Activated CD4-positive, alpha-beta T cell treated with anti-CD3 and anti-CD28 coated beads, Interleukin-2, amount 50 U/mL, for 1 hour (primary cell): ENCODE measurements at places on chromosomes 1 and 21.
A peak's percentile ranks its signal among the peaks of the same experiment; 100 is the strongest.

GRCh38 chr1:27049607-27050006 lies 37.0 kb upstream of the TENT5B start:
- DNase-seq: no peak

DNA sequence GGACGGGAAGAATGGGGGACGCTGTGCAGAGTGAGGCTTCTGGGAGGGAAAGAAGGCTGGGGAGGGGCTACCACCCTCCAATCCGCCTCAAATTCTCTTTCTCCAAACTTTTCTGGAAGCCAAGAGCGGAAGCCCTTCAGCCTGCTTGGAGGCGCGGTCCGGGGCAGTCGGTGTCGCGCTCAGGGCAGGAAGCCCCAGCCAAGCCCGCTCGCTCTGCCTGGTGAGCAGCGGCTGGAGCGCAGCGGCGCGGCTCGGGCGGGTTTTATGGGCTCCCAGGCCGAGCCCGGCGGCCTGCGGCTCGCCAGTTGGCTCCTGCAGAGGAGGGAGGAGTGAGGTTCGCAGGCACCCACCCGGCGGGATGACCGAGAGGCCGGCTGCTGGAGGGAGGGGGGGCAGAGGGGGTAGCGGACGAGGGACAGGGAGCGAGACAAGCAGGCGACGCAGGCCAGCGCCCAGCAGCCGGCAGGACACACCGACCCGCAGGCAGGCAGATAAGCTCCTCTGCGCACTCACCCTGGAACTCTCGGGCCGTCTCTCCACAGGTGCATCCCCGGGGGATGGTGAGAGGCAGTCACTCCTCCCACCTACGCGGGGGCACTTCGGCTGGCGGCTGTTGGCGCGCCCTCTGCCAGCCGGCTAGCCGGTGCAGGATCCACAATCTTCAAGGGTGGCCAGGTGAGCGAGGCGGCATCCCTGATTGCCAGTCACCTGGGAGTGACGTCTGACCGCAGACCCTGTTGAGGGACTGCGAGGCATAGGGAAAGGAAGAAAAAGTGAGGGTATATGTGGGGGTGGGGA lies at the start of gene AVPR1B:
Gene AVPR1B, minus strand, starts transcription at position 238 of the 798 bp plus-strand sequence. CDS start 498 bp downstream, outside the sequence.
- no peak for DNase-seq

- DNase-seq: peak; percentile 70
Observed at GRCh38 chr1:87131809-87132283, 196.8 kb upstream of the LMO4 start.

DNA sequence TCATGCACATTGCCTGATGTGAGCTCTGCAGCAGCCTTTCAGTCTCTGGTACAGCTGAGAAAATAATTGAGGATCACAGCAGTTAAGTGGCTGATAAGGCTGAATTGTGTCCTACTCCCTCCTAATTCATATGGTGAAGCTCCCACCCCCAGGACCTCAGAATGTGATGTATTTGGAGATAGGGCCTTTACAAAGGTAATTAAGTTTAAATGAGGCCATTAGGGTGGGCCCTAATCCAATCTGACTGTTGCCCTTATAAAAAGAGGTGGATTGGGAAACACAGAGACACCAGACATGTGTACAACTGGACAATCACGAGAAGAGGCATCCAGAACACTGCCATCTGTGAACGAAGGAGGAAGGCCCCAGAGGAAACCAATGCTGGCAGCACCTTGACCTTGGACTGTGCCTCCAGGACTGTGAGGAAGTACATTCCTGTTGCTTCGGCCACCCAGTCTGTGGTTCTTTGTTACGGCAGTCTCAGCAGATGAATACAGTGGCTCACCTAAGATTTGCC lies 148.1 kb downstream of the TRABD2B start:
- no peak for DNase-seq

GRCh38 chr1:159077120-159077961 lies 775 bp upstream of the AIM2 start:
- DNase-seq: peak; percentile 83

GRCh38 chr1:22773981-22774832 lies 63.6 kb downstream of the EPHB2 start:
- DNase-seq: no peak

- no peak for DNase-seq
Observed at GRCh38 chr1:243253211-243253925, 1.7 kb downstream of the CEP170 start.

- no peak for DNase-seq
Observed at GRCh38 chr1:63261736-63262458, 60.5 kb upstream of the FOXD3 start.

GRCh38 chr21:21412096-21412495 lies 413.9 kb downstream of the NCAM2 start:
- DNase-seq: no peak

DNA sequence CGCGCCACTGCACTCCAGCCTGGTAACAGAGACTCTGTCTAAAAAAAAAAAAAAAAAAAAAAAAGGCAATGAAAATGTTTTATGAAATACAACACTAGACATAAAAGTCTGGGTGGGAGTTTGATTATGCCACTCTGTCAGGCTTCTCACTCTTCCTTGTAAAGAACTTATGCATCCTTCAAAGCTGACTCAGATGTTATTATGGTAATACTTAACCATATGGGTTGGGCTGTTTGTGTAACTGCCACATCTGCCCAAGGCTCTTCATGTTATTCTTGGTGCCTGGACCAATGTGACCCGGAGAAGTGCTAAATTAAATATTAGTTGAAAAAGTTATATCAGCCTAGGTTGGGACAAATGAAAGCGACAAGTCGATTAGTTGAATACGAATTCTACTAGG lies 23.8 kb downstream of the FAM89A start:
- no peak for DNase-seq

GRCh38 chr1:175089136-175089718 lies 21.6 kb downstream of the TNN start:
- no peak for DNase-seq

DNA sequence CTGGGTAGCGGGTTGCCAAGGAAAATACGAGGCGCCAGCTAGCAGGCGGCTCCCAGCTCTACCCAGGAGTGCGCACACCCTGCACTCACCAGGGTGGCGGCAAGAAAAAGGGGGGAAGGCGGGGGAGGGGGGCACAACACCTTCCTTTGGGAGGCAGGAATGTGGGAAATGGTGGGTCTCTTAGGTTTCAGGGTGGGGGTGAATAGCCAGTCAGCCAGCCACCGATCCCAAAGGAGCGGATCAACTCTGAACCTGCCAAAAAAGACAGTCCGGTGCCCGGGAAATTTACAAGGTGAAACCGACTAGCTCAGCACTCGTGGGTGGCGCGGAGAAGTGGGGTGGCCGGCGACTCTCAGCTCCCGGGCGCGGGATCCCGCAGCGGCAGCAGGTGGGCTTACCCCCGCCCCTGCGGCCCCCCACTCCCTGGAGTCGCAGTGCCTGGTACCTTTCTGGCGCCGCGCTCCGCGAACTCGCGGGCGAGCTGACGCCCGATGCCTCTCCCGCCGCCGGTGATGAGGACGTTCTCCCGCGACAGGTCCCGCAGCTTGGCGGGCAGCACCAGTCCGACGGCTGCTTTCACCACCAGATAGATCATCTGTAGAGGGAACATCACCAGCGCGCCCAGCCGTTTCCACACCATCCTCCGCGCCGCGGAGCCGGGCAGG lies 1.2 kb downstream of the DHRS3 start:
- peak; percentile 20 for DNase-seq

GRCh38 chr1:106747232-106747631 lies 309.2 kb upstream of the PRMT6 start:
- DNase-seq: no peak

DNA sequence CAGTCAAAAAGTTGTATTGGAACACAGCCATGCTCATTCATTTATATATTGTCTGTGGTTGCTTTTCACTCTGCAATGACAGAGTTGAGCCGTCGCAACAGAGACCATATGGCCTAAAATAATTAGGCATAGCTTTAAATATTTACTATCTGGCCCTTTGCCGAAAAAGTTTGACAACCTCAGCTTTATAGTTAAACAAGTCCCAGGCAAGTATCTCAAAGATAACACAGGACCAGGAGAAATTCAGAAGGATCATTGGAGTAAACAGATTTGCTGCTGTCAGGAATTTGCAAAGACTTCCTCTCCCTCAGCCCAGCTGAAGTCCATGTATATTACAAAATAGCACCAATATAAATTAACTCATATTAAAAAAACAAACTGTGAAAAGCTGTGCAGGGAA lies 34.4 kb downstream of the NID1 start:
- no peak for DNase-seq

GRCh38 chr1:156910309-156910782 lies 10.1 kb upstream of the LRRC71 start:
- peak; percentile 51 for DNase-seq

DNA sequence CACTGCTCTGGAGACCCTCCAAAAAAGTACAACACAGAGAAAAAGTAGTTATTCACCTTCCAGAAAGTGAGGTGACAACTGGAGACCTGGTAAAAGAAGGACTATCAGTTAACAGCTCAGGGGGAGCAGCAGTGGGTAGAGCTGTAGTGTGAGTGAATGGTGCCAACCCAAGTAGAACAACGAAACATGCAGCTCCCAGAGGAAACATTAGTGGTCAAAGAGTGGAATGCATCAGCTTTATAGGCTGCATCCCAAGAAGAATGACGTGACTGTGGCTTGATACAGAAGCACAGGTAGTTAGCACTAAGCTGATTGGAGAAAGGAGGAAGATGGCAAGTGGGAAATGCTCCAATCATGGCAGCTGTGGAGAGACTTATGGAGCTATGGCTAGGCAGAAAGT lies 275.7 kb upstream of the CAMK1G start:
- no peak for DNase-seq

DNA sequence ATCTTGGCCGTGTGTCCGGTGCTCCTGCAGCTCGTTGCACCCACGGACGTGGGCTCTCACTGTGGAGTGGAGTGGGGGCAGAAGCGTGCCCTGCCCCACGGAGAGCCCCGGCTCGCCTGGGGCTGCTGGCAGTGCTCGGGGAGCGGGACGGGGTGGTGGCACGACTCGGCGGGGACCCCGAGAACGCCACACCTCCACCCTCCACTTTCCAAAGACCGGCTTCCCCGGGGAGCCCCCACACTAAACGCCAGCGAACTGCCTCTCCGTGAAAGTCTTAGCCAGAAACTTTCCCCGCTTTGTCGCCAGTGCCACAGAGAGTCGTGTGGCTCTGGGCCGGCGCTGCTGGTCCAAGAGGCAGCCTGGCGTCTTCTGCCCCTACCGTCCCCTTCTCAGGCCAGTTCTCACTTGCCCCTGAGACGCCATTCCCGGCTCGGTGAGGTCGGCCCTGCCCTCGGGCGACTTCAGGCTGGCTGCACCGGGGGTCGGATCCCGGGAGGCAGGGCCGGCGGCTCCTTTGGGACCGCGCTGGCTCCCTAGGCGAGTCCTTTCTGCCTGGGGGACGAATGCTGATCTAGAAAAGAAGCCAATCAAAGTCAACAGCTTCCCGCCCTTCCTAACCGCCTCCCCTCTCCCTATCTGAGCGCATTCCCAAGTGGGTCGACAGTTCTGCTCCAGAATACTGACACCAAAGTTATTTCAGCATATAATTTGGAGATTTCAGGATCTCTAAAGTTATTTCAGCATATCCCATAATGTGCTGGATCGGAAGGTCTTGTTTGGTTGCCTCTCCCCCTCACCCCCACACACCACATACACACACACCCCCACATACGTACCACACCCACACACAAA lies 2.6 kb upstream of the SAMD13 start:
- peak; percentile 11 for DNase-seq

DNA sequence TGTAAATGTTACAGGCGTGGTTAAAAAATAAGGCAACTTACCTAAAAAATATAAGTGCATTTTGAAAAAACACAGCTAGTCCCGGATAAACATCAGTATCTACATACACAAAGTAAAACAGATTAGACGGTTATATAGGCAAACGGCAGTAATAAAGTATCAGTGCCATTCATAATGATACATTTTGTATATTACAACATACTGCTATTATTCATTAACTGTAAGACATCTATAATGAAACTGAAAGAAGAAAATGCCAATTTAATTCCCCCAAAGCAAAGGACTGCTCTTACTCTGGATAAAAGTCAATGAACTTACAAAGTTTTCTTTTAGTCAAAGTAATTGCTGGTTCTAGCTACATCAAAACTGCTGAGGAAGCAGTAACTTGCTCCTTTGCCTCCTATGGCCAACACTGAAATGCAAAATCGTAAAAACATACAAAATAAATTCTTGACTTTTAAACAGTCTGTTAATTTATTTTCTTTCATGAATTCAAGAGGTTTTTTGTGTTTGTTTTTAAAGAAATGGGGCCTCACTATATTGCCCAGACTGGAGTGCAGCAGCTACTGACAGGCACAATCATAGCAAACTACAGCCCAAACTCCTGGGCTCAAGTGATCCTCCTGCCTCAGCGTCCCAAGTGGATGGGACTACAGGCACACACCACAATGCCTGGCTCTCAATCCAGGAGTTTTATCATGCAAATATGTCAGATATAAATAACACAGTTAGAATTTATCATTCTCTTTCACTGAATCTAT lies 23.9 kb downstream of the TMEM50B start:
- DNase-seq: no peak

DNA sequence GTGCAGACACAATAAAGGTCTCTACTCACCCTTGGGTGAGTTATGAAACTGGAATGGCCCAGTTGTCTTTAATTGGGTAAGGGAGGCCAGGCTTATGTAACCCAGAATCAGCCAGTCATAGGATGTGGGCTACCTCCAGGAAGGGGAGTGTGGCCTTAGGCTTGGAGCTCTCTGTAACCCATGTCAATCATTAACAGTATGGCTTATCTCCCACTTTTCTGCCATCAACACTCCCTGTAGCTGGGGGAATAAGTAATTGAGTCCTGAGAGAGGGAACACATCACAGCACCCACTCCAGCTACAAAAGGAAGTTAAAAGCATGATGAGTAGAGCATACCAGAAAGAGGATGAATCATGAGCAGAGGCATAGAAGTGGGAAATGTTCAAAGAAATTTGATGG lies 327.0 kb upstream of the DUSP10 start:
- no peak for DNase-seq

GRCh38 chr1:54474310-54475251 lies 68.4 kb upstream of the SSBP3 start:
- DNase-seq: no peak

- no peak for DNase-seq
Observed at GRCh38 chr1:30670240-30671060, 52.9 kb downstream of the MATN1 start.

DNA sequence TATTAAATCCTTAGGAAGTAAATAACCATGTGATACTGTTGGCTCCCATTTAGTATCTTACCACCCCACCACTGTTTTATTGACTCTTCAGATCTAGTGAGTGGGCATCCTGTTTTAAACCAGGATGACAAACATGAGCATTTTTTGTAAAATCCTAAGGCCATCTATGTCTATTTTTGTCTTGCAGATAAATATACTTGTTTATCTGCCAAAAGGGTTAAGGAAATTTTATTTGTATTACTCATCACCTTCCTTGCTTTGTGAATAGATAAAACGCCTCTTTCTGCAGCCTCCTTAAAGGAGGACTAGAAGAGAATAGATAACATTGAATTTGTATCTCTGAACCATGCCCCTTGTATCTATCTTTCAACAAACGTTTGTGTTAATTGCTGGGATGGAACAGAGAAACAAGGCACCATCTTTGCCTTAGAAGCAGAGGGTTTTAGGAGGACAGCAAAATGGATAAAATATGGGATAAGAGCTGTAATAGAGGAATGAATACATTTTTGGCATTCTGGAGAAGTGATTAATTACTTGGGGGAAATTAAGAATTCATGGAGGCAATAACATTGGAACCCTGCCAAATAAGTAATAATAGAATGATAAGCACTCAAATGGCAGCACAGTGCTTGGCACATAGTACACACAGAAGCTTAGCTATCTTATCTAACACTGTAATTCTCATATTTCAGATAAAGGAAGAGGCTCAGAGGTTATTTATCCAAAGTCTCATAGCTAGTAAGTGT lies 14.7 kb downstream of the YTHDF2 start:
- DNase-seq: no peak

- no peak for DNase-seq
Observed at GRCh38 chr1:161166669-161167548, 683 bp downstream of the PPOX start.

GRCh38 chr1:145786271-145786670 lies 37.6 kb downstream of the RNF115 start:
- DNase-seq: no peak
